ENCODE measurements at places on chromosomes 4 and X.

- DNase-seq, result no peak
Observed at GRCh38 chr4:115356176-115356575, 242.8 kb upstream of the NDST4 start.

DNA sequence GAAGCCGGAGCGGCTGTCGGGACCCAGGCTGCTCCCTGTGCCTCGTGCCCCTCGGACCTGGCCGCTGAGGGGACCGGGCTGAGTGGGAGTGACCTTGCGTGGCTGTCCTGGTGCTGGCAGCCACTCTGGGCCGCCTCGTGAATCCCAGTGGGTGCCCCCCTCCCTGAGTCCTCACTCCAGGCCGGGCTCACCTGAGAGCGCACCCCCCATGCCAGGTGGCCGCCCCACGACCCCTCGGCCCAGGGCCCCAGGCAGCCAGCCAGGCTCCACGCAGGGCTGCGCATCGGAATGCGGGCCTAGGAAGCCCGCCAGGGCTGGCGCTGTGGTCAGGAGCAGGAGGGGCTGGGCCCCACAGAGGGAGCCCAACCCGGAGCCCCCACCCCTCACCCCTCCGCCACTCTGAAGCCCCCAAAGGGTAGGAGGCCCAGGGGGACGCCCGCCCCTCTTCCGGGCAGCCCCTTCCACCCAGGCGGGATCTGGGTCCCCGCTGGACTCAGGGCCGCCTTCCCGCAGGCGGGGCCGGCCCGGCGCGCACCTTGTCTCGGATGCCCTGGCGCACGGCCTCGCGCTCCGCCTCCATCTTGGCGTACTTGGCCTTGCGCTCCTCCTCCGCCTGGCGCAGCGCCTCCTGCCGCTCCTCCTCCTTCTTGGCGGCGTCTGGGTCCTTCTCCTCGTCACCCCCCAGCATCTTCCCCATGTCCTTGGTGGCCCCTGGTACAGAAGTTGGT, 33.9 kb downstream of the CPLX1 start:
- peak; percentile 71 for DNase-seq

- DNase-seq, result peak; percentile 28
Observed at GRCh38 chrX:2325076-2325784, 175.5 kb downstream of the DHRSX start.

- peak; percentile 33 for DNase-seq
Observed at GRCh38 chr4:168631241-168632162, 134.7 kb downstream of the PALLD start.

- DNase-seq, result no peak
Observed at GRCh38 chr4:139534287-139534950, 21.6 kb downstream of the SETD7 start.

- peak; percentile 14 for DNase-seq
Observed at GRCh38 chrX:102067966-102068723, 57.3 kb upstream of the TCEAL2 start.

DNA sequence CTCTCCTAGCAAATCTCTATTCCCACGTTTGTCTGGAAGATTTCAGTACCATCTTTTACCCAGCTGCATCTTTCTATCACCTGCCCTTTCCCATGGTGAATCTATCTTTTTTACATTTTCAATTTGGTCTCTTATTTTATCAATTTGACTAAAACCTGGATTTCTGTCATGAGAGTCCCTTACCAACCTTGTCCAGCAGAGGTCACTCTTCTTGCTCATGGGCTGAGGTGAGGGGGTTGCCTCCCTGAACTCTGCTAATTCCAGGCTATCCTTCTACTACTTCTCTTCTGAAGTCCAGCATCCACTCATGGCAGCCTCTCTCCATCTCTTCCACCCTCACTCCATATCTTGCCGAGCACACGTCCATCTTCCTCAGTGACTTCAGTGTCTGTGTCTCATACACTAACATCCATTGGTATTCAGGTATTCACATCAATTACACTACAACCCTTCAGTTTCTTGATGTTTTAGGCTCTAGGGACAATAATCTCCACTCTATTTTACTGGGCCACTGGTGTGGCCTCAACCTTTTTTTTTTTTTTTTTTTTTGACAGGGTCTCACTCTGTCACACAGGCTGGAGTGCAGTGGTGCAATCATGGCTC, 17.8 kb upstream of the ZNF827 start:
- DNase-seq, result peak; percentile 55

DNA sequence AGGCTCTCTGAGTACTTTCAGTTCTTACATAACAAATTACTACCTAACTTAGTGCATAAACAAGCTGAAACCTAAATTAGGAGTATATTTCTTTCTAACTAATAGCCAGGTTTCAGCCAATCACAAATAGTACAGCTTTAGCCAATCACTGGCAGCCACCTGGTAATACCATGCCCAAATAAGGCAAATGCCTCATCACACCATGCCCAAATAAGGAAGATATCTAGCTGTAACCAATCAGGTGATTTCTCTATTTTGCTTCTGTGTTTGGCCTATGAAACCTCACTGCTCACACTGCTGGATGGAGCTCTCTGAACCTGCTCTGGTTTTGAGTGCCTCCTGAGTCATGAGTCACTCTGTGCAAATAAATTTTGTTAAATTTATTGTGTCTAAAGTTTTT, 113.5 kb downstream of the DDIT4L start:
- DNase-seq, result no peak
